ENCODE measurements at places on chromosomes 7 and 10.

- no peak for DNase-seq
Measured at GRCh38 chr10:104232613-104233102, 494 bp upstream of the CFAP43 start.

DNA sequence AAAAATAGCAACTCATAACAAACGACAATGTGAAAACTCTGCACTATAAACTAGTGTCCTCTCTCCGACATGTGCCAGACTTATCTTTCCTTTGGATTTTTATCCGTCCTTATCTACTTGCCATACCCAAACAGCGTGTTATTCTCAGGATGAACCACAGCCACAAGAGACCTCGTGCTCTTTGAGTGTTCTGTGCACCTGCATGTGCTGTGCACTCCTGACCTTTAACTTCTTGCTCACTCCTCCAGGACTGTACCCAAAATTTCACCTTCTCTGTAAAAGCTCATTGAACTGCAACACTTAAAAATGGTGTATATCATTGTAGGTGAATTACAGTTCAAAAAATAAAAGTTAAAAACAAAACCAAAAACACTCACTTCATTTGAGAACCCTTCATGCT lies 58.0 kb upstream of the SLC35G1 start:
- no peak for DNase-seq

DNA sequence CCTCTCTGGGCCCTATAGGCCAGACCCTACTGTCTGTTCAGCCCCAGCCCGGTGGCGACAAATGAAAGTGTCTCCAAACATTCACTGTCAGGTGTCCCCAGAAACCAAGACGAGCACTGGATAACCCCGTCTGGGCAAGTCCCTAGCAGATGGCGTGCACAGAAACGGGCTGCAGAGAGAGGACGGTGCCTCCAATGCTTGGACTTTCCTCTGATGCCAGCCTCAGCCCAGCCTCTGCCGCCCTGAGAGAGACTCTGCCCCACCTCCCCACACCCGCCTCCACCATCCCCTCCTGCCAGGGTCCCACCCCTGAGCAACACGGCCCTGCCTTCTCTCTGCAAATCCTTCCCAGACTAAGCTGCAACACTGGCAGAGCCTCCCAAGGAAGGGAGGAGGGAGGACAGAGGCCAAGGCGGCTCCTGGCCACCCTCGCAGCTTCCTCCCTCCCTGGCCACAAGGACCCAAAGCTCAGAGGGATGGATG lies 7.4 kb upstream of the LFNG start:
- no peak for DNase-seq

DNA sequence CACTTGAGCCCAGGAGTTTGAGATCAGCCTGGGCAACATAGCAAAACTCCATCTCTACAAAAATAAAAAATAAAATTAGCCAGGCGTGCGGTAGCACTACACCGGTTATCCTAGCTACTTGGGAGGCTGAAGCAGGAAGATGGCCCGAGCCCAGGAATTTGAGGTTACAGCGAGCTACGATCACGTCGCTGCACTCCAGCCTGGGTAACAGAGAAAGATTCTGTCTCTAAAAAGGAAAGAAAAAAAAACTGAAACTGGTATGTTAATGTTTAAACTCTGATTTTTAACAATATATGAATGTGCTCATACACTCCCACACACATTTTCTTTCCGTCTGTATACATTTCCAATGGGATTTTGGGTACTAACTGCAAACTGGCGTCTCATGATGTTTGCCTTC lies 140.6 kb upstream of the KMT2E start:
- no peak for DNase-seq

DNA sequence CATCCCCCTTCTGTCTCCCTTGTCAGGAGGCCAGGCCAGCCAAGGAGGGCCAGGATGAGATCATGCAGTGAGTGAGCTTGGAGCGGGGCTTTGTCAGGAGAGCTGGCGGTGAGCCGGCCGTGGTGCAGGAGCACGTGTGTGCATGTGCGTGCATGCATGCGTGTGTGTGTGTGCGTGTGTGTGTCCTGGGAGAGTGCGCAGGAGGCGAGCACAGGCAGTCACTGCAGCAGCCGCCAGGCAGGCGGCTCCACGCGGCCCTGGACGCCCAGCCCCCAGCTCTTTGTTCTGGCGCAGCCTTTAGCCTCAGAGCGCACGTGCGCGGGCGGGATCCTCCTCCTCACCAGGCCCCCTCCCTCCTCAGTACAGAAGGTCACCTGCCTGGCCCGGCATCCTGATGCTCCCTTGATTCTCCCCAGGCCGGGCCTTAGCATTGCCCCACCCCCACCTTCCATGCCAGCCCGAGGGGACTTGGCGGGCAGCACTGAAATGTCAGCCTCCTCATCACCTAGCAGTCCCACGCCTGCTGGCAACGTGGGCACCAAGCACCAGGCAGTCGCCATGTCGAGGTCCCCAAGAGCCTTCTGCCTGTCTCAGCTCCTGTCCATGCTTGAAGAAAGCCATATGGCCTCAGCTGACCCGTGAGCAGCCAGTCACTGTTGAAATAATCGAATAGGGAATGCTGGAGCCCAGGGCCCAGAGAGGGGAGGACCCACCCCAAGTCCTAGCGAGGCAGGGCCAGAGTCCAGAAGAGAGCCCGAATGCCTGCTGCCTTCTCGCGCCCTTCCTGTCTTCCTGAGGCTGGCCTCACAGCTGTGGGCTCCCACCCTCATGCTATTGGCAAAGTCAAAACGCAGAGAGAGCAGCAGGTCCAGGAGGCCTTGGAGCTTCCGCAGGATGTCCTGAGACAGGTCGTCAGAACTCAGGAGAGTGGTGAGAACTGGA lies 125.9 kb upstream of the PPIF start:
- DNase-seq: no peak

GRCh38 chr10:31908157-31908556 lies 20.5 kb downstream of the ARHGAP12 start:
- DNase-seq: no peak
